ENCODE measurements at places on chromosomes 5 and 9. TPM values are rescaled to one million over a fixed set of nuclear protein-coding genes. Genes with fewer than 3 reads are reported as not detected.

DNA sequence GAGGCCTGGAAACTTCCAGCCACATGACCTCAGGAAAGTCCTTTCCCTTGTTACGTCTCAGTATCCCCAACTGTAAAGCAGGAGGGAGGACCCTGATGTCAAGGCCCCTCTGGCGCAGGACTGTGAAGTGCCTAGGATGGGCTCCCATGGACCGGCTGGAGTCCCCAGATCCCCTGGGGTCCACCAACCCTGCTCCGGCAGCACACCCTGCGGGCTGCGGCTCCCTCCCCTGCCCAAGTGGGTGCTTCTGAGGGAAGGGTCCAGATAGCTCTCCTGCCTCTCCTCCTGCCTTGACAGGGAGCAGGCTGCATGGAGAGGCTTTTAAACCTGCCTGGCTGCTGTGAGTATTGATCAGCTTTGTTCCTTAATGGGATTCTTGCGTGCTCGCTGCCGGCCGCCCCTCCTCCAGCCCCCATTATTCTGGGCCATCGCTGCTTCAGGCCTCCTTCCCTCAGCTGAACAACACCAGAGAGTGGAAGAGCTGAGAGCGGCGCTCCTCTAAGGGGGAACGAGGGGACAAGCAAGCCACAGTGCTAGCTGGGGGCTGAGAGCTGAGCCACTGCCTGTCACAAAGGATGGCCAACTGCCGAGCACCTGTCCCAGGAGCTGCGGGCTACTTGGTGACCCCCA, 25.6 kb upstream of the NTNG2 start:
- no peak for DNase-seq
- H3K4me1 ChIP-seq = no peaks in the 10 kb centered on the region
- H3K27ac ChIP-seq = no peak overlapping the region
- H3K4me3 ChIP-seq = no peak overlapping the region
- H3K36me3 ChIP-seq = no peaks in the 10 kb centered on the region

DNA sequence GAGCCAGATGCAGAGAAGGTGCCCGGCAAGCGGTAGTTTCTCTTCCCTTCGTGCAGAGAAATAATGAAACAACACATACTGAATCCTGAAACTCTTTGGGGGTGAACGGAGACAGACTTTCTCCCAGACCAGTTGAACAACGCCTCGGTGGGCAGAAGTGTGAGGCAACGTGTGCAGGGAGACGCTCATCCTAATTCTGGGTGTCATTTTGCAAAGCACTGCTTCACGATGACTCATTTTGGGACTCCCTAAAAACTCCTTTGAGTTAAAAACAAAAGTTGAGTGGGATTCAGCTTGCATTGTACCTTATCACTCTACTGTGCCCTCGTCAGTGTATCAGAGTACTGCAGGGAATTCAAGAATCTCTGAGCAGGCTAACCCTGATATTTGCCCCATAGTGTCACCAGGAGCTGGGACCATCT, 3.5 kb upstream of the NEK6 start:
- H3K27me3 ChIP-seq = no peaks in the 10 kb centered on the region
- no peak overlapping the region for H3K27ac ChIP-seq
- H3K36me3 ChIP-seq = no peaks in the 10 kb centered on the region
- peaks cover 6% of the 10 kb centered on the region for H3K4me1 ChIP-seq
- no peak for DNase-seq

DNA sequence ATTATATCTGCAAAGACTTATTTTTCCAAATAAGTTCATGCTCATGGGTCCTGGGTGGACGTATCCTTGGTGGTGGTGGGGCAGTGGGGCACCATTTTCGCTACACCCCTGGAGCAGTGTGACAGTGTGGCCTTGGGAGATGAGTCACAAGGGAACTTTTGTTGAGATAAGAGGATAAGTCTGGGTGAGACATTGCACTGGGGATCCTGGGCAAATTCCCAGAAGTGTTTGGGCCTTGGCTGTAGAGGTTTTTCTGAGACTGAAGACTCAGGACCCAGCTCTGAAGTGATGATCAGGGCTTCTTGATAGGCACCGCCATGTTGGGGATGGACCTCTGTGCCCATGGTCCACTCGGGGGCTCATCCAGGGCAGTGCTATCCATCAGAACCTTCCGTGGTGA, 149.4 kb downstream of the MACROH2A1 start:
- H3K4me3 ChIP-seq = no peak overlapping the region
- no peak overlapping the region for H3K27ac ChIP-seq
- no peaks in the 10 kb centered on the region for H3K27me3 ChIP-seq
- no peaks in the 10 kb centered on the region for H3K36me3 ChIP-seq
- H3K4me1 ChIP-seq = no peaks in the 10 kb centered on the region
- DNase-seq = peak; percentile 10

- H3K4me1 ChIP-seq = peaks cover 24% of the 10 kb centered on the region
- no peaks in the 10 kb centered on the region for H3K36me3 ChIP-seq
- no peak overlapping the region for H3K4me3 ChIP-seq
- H3K27me3 ChIP-seq = no peaks in the 10 kb centered on the region
- no peak for DNase-seq
Observed at GRCh38 chr9:87118594-87118993, 171.3 kb upstream of the GAS1 start.

The REEP2 gene
- total RNA-seq = 15.7 TPM

DNA sequence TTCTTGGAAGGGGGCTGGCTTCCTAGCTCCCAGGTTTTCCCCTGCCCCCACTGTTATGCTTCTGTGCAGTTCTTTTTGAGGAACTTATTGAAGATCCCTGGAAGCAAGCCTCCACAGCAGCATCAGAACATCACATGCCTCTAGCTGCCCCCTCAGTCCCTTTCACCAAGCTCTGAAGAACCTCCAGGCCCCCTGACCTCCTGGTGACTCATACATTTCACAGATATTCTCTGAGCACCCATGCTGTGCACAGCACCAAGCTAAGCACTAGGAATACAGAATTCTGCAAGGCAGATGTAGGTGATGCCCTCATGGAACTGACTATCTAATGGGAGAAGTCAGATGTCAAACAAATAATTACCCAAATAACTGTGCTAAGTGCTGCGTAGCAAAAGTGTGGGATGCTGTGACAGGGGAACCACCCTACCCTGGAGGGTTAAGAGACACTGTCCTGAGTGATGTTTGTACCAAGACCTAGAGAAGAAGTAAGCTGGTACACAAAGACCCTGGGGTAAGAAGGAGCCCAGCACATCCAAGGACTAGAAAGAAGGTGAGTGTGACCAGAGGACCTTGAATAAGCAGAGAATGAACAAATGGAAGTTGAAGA, 213.7 kb upstream of the NR4A3 start:
- no peaks in the 10 kb centered on the region for H3K27me3 ChIP-seq
- H3K4me3 ChIP-seq = no peak overlapping the region
- DNase-seq = no peak
- no peak overlapping the region for H3K27ac ChIP-seq

- no peak for DNase-seq
- H3K36me3 ChIP-seq = no peaks in the 10 kb centered on the region
- H3K4me1 ChIP-seq = no peaks in the 10 kb centered on the region
Observed at GRCh38 chr5:90590-91547, 1.1 kb upstream of the PLEKHG4B start.

DNA sequence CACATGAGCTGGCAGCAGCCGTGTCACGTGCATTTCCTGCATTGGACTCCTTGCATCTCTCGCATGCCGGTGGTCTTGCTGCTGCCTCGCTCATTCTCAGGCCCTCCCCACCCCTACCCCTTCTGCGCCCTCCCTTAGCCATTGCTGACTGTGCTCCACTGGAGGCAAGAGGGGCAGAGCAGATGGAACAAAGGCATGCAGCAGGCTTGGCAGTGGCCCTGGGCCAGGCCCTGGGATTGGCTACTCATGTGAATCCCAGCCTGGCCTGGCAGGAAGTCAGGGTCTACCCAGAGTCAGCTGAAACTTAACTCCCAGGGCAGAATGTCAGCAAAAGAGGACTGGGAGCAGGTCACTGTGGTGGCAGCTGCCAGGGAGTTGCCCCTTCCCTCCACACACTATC, 62.3 kb downstream of the TSTD2 start:
- H3K36me3 ChIP-seq = no peaks in the 10 kb centered on the region
- H3K27me3 ChIP-seq = no peaks in the 10 kb centered on the region
- H3K4me3 ChIP-seq = no peak overlapping the region
- H3K4me1 ChIP-seq = no peaks in the 10 kb centered on the region
- no peak overlapping the region for H3K27ac ChIP-seq

- no peaks in the 10 kb centered on the region for H3K36me3 ChIP-seq
- no peak overlapping the region for H3K4me3 ChIP-seq
- no peaks in the 10 kb centered on the region for H3K27me3 ChIP-seq
- no peak for DNase-seq
- peak overlapping the region; percentile 98 for H3K27ac ChIP-seq
Observed at GRCh38 chr5:180829726-180830125, 27.1 kb upstream of the MGAT1 start.

GRCh38 chr5:66671305-66671704, 75.1 kb downstream of the MAST4 start:
- no peaks in the 10 kb centered on the region for H3K36me3 ChIP-seq
- no peak overlapping the region for H3K27ac ChIP-seq
- no peaks in the 10 kb centered on the region for H3K27me3 ChIP-seq
- no peak for DNase-seq
- H3K4me3 ChIP-seq = no peak overlapping the region
- H3K4me1 ChIP-seq = no peaks in the 10 kb centered on the region

DNA sequence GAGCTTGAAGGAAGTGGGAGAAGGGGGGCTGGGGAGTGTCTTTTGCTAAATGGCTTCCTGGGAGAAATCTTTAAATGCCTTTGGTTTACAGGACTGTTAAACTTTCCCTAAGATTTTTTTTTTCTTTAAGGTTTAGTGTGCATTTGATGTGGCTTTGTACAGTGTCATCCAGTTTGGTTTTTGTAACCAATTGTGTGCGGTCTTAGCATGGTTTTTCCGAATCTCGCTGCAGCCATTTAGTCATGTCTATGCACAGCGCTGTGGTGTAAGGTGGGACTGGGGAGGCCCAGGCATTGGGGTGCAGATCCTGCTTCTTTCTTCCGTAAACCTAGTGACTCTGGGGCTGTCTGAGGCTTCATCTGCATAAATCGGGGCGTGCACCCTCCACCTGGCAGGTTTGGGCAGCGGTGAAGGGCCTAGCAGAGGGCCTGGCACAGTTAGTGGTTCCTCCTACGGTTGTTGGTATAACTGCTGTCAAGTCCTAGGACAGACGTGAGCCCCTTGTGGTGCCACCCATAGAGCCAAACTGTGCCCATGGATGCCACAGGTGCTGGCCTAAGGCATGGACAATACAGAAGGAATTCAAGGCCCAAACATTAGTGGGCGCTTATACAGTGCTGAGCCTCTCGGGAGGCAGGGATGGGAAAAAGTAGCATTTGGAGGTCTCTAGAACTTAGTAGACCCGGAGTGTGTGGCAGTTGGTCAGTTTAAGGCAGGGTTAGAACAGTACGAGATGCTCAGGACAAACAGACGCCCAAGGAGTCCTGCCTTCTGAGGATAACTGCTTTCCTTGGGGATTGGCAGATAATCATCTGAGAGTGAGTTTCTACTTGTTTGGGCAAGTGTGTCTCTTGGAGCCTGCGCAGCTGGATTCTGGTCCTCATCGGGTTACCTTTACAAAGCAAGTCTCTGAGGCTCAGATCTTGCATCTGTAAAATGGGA, 1.5 kb downstream of the PRRC2B start:
- H3K27me3 ChIP-seq = no peaks in the 10 kb centered on the region
- peak overlapping the region; percentile 90 for H3K27ac ChIP-seq
- DNase-seq = peak; percentile 30
- H3K4me1 ChIP-seq = peaks cover 53% of the 10 kb centered on the region

DNA sequence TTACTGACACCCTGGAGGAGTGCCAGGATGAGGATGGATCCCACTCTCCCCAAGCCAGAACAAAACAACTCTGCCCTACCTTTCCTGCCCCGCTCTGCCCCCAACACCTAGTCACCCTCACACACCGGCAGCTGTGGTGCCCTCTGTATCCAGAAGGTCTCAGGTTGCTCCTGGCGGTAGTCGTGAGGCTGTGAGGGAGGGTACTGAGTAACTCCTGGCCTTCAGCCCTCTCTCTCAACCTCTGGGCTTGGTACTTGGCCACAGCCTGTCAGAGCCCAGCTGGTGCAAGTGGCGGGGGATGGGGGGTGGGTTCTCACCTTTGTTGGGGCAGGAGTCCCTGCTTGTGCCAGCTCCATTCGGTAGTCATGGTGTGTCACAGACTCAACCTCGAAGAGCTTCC, 1.9 kb downstream of the SPAG8 start:
- no peaks in the 10 kb centered on the region for H3K36me3 ChIP-seq
- no peak overlapping the region for H3K27ac ChIP-seq
- no peak for DNase-seq
- no peaks in the 10 kb centered on the region for H3K27me3 ChIP-seq
- H3K4me3 ChIP-seq = no peak overlapping the region
- H3K4me1 ChIP-seq = peaks cover 26% of the 10 kb centered on the region

GRCh38 chr5:55903121-55903701, 52.1 kb downstream of the IL31RA start:
- H3K27me3 ChIP-seq = no peaks in the 10 kb centered on the region
- H3K4me3 ChIP-seq = no peak overlapping the region
- no peak for DNase-seq
- H3K27ac ChIP-seq = no peak overlapping the region

- DNase-seq = no peak
- H3K36me3 ChIP-seq = no peaks in the 10 kb centered on the region
- H3K4me3 ChIP-seq = no peak overlapping the region
- no peaks in the 10 kb centered on the region for H3K27me3 ChIP-seq
Observed at GRCh38 chr9:113990570-113990907, 87.6 kb downstream of the AMBP start.

DNA sequence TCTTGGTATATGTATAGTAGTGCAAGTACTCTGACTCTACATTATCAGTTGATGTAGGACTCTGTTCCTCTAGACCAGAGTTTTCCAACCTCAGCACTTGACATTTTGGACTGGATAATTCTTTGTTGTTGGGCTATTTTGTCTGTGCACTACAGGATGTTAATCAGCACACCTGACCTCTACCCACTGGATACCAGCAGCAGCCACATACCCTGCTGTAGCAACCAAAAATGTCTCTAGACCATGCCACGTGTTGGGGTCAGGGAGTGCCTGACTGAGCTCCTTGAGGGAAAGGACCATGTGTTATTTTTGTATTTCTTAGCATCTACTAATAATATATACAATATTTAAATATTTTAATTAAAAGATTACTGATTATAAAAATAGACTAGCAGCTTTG, 42.7 kb downstream of the TNPO1 start:
- no peak for DNase-seq
- no peak overlapping the region for H3K4me3 ChIP-seq
- H3K36me3 ChIP-seq = no peaks in the 10 kb centered on the region
- no peaks in the 10 kb centered on the region for H3K4me1 ChIP-seq
